ENCODE measurements at places on chromosomes 5 and 9.

DNA sequence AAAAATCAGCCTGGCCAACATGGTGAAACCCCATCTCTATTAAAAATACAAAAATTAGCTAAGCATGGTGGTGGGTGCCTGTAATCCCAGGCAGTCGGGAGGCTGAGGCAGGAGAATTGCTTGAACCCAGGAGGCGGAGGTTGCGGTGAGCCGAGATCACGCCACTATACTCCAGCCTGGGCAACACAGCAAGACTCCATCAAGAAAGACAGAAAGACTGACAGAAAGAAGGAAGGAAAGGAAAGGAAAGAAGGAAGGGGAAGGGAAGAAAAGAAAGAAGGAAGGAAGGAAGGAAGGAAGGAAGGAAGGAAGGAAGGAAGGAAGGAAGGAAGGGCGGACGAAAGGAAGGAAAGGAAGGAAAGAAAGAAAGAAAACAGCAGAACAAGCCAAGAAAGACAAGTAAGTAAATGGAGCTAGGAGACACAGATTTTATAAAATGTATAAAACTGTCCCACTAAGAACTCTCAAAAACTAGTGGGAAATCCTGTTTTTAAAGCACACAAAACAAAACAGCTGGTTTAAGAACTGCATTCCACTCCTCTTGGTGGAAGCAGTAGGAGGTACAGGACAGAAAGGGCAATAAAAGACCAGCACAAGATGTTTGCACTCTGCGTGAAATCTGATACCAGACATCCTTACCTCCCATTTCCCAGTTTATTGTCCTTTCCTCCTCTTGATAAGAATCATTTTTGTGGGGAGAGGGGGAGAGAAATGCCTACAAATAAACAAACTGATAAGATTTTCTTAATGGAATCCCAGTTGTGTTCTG, 46.7 kb downstream of the MYO10 start:
- DNase-seq = no peak

DNA sequence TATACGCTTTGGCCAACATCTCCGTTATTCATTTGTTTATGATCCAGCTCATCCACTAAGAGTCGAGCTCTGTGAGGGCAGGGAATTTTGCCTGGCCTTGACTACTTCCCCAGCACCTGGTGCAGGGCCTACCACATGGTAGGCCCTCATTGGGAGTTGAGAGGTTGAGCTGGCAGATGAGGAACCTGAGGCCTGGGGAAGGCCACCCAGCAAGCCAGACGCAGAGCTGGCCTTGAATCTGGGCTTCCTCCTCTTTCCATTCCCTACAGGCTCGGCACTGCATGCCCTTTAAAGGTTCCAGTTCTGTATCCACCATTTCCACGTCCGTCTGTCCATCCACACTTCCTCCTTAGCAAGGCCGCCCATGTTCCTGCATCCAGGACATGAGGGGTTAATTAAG, 24.2 kb downstream of the KCNMB1 start:
- no peak for DNase-seq

- no peak for DNase-seq
Measured at GRCh38 chr5:135238622-135239452, 160.2 kb downstream of the MACROH2A1 start.

GRCh38 chr9:11374926-11375325, 762.1 kb upstream of the PTPRD start:
- DNase-seq = no peak

- no peak for DNase-seq
Measured at GRCh38 chr5:127518319-127518621, 830 bp downstream of the PRRC1 start.

- no peak for DNase-seq
Measured at GRCh38 chr9:89534515-89535287, 36.8 kb upstream of the SEMA4D start.

DNA sequence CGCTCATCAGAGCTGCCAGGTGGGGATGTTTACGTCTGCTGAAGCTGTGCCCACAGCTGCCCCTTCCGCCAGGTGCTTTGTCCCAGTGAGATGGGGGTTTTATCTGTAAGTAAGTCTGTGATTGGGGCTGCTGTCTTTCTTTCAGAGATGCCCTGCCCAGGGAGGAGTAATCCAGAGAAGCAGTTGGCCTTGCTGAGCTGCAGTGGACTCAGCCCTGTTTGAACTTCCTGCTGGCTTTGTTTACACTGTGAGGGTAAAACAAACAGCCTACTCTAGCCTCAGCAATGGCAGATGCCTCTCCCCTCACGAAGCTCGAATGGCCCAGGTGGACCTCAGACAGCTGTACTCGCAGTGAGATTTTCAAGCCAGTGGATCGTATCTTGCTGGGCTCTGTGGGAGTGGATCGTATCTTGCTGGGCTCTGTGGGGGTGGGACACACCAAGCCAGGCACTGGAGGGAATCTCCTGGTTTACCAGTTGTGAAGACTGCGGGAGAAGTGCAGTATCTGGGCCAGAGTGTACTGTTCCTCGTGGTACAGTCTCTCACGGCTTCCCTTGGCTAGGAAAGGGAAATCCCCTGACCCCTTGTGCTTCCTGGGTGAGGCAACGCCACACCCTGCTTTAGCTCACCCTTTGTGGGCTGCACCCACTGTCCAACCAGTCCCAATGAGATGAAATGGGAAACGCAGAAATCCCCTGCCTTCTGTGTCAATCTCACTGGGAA, 530.1 kb upstream of the DMAC1 start:
- no peak for DNase-seq

DNA sequence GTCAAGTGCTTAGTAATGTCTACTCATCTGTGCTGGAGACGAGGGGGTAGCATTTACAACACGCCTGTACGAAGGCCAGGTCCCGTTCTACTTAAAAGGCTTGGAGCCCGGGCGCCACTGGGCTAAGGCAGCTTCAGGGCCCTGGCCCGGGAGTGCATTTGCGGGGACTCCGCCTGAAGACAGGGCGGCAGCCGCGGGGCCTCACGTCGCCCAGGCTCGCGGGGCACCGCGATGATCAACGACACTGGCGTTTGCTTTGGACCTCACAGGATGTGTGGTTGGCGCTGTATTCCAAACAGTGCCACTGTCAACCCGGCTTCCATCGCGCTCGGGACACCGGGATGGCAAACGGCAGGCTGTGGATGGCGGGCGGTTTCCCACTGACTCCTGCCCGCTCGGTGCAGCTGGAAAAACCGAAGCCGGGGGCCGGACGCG, 1.1 kb upstream of the TENT4A start:
- DNase-seq = no peak

DNA sequence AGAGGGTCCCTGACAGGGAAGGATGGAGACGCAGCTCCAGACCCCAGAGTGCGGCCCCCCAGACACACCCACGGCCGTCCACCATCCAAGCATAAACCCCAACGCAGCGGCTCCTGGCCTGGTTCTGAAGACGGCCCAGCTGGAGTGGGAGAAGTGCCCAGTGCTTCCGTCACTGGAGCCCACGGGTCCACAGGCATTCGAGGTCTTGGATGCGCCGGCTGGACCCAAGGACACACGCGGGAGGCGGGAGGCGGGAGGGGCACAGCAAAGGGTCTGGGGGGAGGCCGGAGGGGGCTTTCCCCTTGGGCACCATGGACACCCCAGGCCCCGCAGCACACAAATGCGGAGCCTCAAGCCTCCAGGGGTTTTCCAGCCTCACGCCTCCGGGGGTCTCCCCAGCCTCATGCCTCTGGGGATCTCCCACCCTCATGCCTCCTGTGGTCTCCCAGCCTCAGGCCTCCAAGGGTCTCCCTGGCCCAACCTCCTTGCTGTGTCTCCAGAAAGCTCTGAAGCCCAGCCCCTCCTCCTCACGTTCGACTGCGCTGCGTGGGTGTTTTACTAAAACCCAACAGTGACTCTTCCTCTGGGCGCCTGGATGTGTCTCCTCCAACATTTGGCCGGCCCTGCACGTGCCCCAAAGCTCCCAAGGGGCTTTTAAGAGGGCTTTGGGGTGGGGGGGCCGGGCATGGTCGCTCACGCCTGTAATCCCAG, 15.2 kb downstream of the EXD3 start:
- no peak for DNase-seq

DNA sequence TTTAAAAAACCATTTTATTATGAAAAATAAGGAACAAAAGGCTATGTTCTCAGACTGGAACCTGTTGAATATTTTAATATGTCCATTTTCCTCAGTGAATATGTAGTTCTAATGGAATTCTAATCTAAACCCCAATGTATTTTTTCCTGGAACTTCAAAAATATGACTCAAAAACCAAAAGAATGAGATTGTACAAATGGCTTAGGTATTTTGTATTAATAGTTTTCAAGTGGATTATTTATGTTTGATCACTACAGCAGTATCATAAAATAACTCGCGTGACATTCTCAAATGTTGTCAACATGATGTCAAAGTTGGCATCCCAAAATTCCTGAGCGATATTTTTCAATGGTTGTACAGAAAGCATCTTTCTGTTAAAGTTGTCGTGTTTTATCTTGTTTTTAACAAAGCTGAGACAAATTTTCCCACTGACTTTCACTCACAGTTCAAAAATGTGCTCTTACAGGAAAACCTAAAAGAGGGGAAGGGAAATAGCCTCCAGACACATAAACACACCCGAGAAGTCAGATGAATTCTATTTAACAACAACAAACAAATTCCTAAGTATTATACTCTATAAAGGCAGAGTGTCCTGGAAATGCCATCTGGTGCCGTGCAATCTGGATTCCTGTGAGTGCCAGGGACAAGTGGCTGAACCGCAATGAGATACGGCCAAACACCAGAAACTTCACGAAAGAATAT, 68.1 kb upstream of the TAS2R1 start:
- no peak for DNase-seq

- no peak for DNase-seq
Measured at GRCh38 chr5:156936972-156937371, 26.1 kb downstream of the TIMD4 start.

DNA sequence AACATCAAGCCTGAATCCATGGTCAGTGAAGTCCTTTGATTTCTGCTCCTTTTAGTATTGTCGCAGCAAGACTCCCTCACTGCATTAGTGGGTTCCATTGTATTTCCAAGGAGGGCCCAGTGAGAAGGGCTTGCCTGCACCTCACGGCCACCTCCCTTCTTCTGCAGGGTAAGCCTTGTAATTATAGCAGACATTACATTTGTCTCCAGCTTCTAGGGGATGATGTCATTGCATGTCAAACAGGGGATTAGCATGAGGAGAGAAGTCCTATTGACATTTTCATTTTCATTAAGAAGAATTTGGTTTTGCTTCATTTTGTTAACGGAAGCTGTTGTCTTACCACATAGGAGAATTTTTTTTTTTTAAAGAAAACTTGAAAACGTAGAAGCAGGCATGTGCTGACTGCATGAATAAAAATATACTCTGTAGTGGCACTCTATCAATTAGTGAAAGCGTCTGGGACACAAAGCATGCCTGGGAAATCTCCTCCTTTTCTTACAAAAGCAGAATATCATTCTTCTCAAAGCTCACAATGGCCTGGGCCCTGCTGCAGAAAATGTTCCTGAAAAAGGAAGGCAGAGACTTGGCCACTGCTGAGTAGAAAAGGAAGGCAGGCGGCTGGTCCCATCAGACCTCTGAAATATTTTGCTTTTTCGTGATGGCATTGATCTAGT, 27.1 kb downstream of the MAP1B start:
- no peak for DNase-seq

DNA sequence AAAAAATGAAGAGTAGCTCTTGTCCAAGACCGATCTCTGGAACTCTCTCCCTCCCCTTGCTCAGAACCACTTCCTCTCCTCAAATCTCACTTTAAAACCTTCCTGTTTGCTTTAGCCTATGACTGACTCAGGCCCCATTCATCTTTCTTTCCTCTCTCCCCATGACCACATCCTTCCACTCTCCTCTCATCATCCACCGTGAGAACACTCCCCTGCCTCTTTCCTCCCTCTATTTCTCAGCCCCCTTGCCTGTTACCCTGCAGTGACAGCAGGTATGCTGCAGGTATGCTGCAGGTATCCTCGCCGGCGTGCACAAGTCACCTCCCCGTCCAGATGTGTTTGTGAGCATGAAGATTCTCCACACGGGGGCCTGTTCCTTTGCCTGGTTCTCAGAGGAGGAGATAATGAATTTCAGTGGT, 505.3 kb downstream of the CCDC171 start:
- DNase-seq = no peak

GRCh38 chr5:38023371-38023770, 183.5 kb upstream of the GDNF start:
- DNase-seq = no peak

DNA sequence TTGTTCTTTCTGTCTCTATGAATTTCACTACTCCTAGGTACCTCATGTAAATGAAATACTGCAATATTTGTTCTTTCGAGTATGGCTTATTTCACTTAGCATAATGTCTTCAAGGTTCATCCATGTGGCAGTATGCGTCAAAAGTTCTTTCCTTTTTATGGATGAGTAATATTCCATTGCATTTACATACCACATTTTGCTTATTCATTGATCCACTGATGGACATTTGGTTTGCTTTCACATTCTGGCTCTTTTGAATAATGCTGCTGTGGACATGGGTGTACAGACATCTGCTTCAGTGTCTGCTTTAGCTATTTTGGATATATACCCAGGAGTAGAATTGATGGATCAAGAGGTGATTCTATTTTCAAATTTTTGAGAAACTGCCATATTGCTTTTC, 144.2 kb upstream of the PAPPA start:
- no peak for DNase-seq

DNA sequence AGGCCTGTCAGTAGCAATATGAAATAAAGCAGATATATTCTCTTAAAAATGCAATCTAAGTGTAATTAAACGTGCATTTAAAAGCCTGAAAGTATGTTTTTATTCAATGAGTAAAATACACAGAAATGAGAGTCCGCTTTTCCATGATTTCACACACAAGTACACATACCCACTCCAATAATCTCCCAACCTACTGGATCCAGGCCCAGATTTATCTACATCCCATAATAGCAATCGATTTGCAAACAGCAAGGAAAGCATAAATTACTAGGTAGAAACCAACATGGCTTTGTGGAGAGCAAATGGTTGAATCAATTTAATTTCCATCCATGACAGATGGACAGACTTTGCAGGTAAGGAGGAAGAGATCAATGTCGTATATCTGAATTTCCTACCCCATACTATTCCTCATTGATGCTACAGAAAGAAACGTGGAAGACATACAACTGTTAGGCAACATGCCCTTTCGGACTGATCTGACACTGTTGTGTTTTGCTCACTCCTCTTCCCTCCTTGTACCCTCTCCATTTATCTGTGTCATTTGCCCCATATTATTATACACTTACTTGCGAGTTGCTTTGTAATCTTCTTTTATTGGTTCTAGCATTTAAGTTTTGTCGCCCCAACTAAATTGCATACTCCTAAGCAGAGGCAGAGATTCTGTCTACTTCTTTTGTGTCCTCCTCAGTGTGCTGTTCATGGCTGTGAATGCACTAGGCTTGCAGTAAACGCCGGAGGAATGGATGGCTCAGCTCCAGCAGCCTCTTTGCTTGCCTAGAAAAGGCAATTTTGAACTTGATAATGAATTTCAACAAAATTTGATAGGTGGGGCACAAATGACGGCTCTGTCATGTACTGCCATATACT, 133.6 kb downstream of the NFIB start:
- DNase-seq = no peak
